ENCODE measurements at places on chromosomes 6 and 20. TPM values are rescaled to one million over a fixed set of nuclear protein-coding genes. Genes with fewer than 3 reads are reported as not detected.

The GCNT2 gene
- 4.7 TPM for total RNA-seq

The TRIM40 gene
- total RNA-seq = 0.30 TPM

The XKR7 gene
- not detected for total RNA-seq

The OLIG3 gene
- total RNA-seq = not detected

The OPN5 gene
- total RNA-seq = not detected

The SSTR4 gene
- total RNA-seq = not detected

The CST4 gene
- total RNA-seq = not detected

The ZC3H12D gene
- total RNA-seq = 4.1 TPM

The ENPP1 gene
- 0.85 TPM for total RNA-seq

The EFCAB8 gene
- total RNA-seq = 1.2 TPM

The MDC1 gene
- total RNA-seq = 61.2 TPM

The ADGRF1 gene
- total RNA-seq = not detected
